HS-5 (cell line): ENCODE measurements at places on chromosomes 12 and 14.

GRCh38 chr14:89443042-89443629, 26.1 kb upstream of the FOXN3 start:
- no peak for DNase-seq

DNA sequence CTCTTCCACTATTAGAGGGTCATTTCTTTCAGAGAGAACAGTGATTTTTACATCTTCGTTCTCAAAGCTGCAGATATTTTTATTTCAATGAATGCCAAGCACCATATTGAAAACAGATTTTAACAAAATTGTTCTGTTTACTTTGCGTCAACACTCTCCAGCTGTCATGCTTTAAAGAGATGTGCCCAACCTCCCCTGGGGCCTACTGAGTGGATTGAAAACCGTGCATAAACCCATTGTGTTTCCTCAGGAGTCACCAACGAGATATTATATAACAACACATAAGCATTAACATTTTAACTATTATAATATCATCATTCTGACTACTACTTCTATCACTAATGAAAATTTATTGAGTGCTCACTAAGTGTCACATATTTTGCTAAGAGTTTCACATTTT, 81.6 kb downstream of the MYF5 start:
- no peak for DNase-seq

DNA sequence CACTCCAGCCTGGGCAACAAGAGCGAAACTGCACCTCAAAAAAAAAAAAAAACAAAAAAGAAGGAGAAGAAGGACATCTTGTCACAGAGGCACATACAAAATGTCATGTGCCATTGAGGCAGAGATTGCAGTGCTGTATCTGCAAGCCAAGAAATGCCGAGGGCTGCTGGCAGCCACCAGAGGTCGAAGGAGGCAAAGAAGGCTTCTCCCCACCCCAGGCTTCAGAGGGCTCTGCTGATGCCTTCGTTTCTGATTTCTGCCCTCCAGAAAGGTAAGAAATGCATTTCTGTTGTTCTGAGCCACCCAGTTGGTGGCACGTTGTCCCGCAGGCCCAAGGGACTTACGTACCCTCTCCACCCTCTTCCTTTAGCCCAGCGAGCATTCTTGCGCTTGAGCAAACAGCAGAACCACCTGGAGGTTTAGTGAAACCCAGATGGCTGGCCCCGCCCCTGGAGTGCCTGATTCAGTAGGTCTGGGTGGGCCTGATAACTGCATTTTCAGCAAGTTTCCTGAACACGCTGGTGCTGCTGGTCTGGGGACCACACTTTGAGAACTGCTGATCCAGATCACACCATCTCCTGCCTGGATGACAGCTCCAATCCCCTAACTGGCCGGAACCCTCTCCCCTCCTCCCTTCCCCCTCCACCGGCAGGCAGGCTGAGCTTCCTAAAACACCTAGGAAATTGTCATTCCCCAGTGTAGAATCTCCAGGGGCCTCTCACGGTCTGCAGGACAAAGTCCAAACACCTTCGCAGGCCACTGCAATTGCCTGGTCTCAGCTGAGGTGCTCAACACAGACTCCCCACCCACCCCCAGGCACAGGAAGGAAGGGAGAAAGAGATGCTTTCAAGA, 21.1 kb upstream of the SCARB1 start:
- no peak for DNase-seq

GRCh38 chr14:68219407-68219806, 399.8 kb downstream of the RAD51B start:
- no peak for DNase-seq

- peak; percentile 5 for DNase-seq
These were observed 87.6 kb downstream of the SEC23A start for GRCh38 chr14:39015360-39015961.

- DNase-seq: no peak
These were observed 83.9 kb downstream of the GPATCH2L start for GRCh38 chr14:76235628-76236027.

- no peak for DNase-seq
These were observed 409.0 kb downstream of the DAD1 start for GRCh38 chr14:22180045-22180444.

GRCh38 chr12:125164541-125164940, 99.3 kb downstream of the AACS start:
- DNase-seq: no peak

DNA sequence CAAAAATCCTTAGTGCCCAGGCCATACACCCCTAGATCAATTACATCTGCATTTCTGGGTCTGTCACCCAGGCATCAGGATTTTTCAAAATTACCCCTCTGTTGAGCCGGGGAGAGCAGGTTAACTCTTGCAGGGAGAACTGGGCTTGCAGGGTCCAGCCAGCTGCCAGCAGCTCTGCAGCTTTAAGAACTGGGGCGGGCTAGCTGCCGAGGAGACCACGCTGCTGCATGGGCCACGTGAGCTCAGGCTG, at the start of gene DGLUCY:
DGLUCY (plus strand) TSS at position 245 of the 250 bp plus-strand sequence. CDS start 46,222 bp downstream, outside the sequence.
- DNase-seq: no peak

- no peak for DNase-seq
These were observed 64.3 kb downstream of the ANKS1B start for GRCh38 chr12:99920353-99920960.

- no peak for DNase-seq
These were observed 260.5 kb downstream of the C12orf50 start for GRCh38 chr12:87768501-87769287.

GRCh38 chr12:120241561-120242274, 23.8 kb downstream of the PXN start:
- no peak for DNase-seq

DNA sequence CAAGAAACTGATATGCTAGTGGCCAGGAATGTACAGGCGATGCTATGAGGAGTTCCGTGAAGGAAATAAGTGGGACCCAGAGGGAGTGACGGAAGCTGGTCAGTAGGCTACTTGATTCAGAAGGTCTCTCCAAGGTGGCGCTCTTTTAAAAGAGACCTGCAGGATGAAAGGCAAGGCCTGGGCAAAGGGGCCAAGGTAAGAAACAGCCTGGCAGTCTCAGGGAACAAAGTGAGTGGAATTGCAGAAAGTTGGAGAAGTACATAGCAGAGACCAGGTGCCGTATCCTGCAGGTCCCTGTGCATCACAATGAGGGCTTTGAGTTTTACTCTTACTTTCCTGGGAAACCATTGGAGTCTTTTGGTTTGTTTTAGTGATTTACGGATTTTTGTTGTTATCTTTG, 905.6 kb downstream of the BCL11B start:
- no peak for DNase-seq

DNA sequence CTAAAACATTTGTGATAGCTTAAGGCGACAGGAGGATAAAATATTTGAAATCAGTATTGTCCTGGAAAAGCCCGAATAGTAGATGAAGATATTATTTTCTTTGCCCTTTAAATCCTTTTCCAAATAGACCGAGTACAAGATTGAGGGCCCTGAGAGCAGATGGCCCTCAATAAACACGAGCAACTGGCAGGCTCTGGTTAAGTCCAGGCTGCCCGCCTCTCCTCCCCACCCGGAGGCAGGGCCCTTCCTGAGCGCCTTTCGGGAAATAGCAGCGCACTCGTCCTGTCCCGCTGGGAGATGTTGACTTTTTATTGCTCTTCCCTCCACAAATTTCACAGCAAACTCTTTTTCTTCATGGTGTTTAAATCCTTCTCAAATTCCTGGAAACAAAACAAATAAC, 50.8 kb upstream of the MAX start:
- no peak for DNase-seq

GRCh38 chr14:79161571-79161970, 991.4 kb downstream of the NRXN3 start:
- DNase-seq: no peak

- DNase-seq: no peak
These were observed 3.5 kb downstream of the RAP1B start for GRCh38 chr12:68614105-68614679.

DNA sequence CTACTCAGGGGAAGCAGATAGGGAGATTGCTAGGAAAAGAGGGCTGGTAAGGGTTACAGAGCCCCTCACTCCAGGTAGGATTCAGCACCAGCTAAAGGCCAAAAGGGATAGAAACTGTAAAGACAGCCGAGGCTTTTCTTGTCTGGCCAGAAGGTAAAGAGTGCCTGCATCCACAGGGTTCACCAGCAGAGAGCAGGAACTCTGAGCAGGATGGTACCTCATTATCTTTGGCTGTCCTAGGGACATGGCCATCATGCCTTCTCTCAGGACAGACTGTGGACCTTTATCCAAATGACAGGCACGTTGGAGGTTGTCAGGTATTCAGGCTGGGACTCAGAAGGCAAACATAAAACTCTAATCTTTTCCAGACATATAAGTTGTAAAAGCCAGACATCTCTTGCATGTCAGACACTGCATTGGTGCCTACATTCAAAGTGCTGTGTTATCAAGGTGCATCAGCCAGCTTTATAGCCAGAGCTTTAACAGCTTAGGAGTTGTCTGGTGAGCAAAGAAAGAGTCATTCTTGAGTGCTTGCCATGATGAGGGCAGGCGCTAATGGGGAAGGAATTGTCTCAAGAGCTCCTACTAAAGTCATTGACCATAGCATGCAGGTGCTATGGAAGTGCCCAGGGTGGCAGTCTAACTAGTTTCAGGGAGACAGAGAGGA, 89.5 kb downstream of the PELI2 start:
- no peak for DNase-seq

DNA sequence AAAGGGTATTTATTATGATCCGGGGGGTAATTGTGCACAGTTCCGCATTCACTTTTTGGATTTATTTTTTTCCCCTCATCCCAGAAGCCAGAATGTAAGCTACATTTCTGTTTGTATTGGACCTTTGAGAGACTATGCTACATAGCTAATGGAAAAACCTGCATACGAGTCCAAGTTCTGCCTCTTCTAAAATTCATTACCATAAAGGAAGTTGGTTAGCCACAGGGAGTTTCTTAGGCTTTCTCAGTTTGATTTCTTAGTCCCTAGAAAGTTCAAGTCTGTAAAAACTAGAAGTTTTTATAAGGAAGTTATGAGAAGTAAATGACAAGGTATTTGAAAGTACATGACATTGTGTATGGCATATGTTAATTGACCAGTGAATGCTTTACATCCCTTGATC, 138.7 kb downstream of the PDE3A start:
- no peak for DNase-seq

GRCh38 chr14:100086361-100086760, 21.1 kb downstream of the EVL start:
- no peak for DNase-seq

- no peak for DNase-seq
These were observed 3.5 kb downstream of the AICDA start for GRCh38 chr12:8609061-8609570.

DNA sequence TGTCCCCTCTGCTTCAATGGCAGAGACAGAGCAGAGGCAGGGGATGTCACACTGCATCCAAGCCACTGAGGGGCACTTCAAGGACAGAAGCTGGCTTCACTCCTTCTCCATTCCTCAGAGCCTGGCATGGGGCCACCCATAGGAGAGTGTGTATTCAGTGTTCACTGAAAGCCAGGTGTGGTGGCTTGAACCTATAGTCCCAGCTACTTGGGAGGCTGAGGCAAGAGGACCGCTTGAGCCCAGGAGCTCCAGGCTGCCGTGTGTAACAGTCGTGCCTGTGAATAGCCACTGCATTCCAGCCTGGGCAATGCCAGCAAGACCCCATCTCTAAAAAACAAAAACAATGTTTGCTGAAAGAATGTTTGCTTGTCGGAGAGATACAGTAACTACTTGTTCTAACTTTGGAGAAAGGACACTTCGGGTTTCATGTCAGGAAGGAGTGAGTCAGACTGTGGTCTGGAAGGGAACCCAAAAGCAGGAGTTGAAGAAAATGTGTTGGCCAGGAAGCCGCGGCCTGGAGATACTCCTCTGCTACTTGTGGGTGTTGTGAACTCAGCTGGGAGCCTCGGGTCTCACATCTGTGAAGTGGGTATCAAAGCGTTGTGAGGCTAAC, 43.4 kb downstream of the ELK3 start:
- DNase-seq: peak; percentile 86

DNA sequence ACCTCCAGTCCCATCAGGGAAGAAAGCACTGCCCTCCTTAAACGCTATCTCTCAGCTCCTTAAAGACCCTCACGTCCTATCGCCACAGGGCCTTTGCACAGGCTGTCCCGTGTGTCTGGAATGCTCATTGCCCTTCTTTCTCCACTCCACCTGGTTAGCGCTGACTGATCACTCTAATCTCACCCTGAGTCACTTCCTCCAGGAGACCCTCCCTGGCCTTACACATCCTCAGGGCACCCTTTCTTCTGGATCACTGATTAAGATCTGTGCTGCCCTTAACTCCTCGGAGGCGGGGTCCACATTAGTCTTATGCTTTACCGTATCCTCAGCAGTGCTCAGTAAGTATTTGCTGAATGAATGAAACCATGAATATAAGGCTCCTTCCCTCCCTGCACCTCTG, 94.7 kb downstream of the SYNE3 start:
- DNase-seq: no peak

- peak; percentile 43 for DNase-seq
These were observed 70.7 kb downstream of the NOVA1 start for GRCh38 chr14:26527095-26527494.

GRCh38 chr12:124898200-124898922, 16.1 kb downstream of the UBC start:
- DNase-seq: no peak

- DNase-seq: no peak
These were observed 17.9 kb downstream of the SPRING1 start for GRCh38 chr12:116719731-116720528.

DNA sequence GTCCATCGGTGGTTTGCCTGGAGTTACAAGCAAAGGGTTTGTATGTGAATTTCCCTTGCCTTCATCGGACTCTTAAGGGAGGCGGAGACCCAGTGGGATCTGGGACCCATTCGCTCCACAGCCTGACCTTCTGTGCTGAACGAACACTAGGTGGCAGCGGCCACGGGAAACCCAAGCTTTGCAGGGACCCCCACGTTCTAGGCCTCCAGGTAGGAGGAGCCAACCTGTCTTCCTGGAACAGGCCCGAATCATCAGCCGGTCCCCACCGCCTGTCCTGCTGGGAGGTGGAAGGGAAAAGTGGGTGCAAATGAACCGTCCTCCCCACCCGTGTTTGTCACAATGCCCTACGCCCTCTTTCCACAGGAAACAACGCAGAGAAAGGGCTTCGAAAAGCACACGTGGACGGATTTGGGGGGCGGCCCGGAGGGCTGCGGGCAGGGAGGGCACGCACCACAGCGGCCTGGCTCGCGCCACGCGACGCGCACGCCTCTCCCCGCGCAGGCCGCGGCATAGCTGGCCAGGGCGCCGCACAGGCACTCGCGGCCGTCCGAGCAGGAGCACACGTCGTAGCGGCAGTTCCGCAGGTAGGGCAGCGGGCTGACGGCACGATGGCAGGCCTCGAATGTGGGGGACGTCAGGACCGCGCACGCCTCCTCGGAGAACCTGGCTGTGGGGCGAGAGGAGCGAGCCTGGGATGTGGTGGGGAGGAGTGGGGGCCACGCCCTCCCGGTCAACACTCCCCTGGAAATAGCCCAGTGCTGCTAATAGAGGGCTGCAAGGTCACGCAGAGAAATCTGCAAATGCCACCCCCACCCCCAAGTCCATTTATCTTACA, 67.8 kb downstream of the VWF start:
- no peak for DNase-seq

GRCh38 chr14:64508215-64508776, 3.7 kb downstream of the ZBTB1 start:
- DNase-seq: no peak
